CD4-positive, alpha-beta T cell treated with Interleukin-10 for 1 hour (primary cell): ENCODE measurements at places on chromosomes 12 and 14.

GRCh38 chr12:120588371-120588770 is 7.2 kb upstream of the POP5 start:
- no peak for DNase-seq

GRCh38 chr14:64675312-64675711 is 28.9 kb upstream of the PLEKHG3 start:
- no peak for DNase-seq

DNA sequence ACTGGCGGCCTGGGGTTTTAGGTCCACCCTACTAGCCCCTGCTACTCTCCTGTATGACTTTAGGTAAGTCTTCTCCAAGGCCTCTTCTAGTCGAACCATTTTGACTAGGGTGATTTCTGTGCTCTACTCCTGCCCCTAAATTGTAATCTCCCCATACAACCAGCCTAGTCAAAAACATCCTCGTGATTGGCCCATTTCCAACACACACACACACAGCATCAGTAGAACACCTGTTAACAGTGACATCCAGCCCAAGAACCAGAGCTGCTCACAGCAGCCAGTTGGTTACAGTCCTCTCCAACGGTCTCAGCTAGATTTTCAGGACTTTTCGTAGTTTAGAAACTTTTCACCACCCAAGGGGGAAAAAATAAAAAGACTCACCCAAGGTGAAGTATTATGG is 30.9 kb downstream of the NT5DC3 start:
- no peak for DNase-seq

DNA sequence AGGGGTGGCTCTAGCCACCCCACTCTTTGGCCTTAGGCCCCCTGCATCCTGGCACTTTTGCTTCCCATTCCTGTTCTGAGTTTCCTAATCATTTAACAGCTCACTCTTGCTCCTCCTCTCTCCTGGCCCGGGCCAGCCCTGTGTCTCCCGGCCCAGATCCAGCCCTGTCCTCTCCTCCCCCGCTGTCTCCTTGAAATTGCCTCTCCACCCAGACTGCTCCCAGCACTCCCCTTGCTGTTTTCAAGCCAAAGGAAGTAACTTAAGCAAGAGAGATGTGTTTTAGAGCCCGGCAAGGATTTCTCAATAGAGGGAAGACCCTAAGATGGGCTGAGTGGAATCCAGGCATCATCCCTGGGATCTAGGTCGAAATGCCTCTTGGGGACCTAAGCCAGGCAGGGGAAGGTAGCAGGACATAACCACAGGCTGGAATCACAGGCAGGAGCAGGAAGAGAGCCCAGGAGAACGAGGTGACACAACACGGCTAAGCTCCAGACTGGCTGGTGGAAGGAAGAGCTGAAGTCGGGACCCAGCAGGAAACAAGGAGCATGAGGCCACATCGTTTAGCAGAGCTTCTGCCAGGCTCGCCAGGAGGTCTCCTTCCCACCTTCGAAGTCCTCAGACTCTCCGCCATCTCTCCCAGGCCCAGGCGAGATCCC is 2.0 kb upstream of the LRP1-AS start:
- no peak for DNase-seq

DNA sequence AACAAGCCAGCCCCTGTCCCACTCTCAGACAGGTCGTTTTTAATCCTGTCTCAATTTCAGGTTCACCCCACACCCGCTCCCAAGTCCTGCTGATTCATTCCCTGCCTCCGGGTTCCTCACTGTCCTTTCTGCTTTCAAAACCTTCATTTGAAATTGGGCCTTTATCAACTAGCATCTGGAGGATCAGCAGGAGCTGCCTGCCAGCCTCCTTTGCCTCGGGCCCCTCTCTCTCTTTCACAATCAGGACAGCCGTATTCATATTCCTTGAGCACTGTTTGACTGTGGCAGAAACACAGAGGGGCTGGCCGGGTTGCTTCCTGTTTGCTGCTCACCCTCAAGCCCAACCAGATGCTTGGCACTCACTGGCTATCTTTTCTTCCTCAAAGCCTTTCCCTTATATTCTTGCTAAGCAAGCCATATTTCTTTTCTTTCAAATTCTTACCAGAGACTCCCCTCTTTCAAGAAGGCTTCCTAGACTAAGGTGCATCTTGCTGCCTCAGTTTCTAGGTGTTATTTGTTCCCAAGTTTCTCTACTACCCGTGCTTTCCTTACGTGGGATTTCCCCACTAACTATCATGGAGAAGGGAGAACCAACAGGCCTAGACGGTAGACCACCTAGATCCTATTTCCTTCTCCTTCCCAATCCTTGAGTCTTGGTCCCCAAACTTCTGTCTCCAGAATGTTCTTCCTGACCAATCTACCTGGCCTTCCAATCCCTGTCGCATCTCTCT is 3.0 kb downstream of the GALNT6 start:
- DNase-seq: no peak

DNA sequence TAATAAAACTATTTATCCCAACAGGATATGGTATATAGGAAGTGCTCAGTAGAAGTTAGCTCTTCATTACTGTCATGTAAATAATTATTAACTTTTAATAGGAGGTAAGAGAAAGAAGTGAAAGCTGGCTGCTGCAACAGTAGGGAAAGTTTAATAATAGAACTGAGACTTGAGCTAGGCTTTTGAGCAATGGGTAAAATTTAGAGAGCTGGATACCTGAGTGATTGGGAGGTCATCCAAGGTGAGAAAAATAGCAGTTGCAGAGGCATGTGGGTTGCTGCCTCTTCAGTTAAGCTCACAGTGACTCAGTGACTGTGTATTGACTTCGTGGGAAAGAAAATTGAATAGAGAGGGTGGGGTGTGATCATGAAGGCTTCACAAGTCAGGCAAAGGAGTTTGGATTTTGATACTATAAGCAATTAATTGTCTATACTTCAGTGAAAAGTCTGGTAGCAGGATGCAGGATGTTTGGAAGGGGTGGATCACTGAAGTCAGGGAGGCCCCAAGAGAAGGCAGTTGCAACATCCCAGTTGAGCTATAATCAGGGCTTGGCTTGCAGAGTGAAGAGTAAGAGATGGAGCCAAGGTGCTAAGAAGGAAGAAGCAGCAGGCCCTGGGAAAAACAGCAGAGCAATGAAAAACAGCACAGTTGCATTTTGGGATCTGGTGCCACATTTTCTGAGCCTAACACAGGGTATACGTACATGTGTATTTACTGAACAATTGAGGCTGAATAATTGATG is 172.0 kb upstream of the FRMD6 start:
- no peak for DNase-seq

DNA sequence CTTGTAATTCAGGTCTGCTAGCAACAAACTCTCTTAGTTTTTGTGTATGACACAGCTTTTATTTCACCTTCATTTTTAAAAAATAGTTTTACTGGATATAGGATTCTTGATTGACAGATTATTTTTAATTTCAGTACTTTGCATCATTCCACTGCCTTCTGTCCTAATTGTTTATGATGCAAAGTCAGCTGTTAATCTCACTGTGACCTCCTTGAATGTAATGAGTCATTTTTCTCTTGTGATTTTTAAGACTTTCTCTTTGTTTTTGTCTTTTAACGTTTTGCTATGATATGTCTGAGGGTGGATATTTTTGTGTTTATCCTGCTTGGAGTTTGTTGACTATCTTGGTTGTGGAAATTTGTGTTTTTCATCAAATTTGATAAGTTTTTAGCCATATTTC is 126.3 kb upstream of the FBXO33 start:
- no peak for DNase-seq

- DNase-seq: no peak
Measured at GRCh38 chr12:56803750-56804149, 40.6 kb downstream of the HSD17B6 start.

- DNase-seq: no peak
Measured at GRCh38 chr12:113894697-113895096, 71.4 kb downstream of the RBM19 start.

DNA sequence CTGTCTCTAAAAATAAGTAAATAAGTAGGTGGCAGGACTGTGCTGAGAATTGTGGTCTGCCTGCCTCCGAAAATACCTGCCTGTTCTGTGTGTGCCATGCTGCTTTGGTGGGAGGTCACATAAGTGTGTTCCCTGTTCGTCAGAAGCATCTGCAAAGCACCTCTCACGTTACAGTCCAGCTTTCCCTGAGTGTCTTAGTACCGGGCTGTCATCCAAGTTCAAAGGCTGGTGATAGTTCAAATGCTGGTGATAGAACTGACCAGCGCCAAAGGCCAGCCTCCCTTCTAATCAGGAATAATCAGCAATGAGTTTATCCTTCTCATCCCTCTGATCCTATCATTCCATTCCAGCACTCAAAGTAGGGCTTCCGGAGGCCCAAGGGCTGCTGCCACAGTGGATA is 5.6 kb downstream of the CABP1 start:
- DNase-seq: no peak

DNA sequence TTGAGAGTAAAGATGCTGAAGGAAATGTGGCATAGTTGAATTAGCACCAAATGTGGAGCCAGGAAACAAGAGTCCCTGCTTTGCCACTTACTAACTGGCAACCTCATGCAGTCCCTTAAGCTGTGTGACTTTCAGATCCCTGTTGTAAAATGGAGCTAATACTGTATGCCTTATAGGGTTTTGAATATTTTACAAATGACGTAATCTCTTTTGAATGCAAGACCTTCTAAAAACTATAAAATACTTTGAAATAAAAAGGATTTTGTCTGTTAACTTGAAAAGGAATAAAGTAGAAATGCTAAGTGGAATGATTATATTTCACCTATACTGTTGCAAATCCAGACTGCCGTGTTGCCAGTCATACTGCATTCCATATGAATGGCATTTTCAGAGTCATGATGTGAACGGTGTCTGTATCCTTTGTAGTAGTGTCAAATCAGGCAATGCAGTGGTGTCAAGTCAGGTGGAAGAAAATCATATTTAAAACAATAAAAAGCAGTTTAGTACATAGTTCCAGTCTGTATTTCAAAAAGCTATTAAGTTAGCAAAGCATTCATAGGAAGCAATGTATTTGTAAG is 21.3 kb downstream of the KCNA5 start:
- DNase-seq: no peak

- DNase-seq: no peak
Measured at GRCh38 chr14:94394025-94394493, 5.7 kb upstream of the SERPINA1 start.

DNA sequence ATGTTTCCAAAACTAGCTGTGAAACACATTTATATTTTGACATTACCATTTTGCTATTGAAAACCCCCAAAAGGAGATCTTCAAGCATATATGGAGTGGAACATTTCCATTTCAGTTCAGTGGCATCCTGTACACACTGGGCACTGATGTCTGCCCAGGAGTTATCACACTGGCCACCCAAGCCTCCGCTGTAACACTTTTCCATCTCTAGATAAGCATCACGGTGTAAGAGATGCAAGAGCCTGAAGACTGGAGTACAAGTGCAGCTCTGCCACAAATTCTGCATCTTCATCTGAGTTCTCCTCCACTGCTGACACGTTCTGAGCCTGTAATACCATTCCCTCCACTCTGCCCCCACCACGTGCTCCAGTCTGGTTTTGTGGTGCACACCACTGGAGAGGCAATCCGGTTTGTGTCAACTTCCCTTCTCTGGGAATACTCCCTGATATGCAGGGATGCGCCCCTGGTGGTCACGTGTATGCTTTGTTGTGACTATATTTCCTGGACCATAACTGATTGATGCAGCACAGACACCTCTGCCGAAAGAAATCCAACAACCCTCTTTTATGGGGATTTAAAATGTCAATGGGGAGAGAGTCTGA is 12.7 kb downstream of the SPTLC2 start:
- no peak for DNase-seq

DNA sequence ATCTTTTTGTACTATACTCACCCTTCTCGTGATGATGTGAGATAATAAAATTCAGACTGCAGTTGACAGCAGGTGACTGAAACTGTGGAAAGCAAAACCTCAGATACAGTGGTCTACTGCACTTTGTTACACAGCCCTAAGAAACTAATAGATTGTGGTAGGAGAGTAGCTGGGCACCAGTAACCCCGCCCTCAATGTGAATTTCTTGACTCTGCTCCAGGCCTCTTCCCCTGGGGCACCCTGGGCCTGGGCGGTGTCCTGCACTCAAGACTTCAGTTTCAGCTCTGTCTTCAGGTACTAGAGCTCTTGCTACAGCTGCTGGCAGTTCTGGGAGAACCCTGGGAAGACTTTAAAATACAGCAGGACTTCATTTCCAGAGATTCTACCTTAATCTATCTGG is 197.6 kb upstream of the AVPR1A start:
- no peak for DNase-seq

- no peak for DNase-seq
Measured at GRCh38 chr14:66140213-66140918, 345.8 kb upstream of the CCDC196 start.

- DNase-seq: no peak
Measured at GRCh38 chr14:96902004-96902403, 104.8 kb downstream of the VRK1 start.
